ENCODE measurements at places on chromosomes 7 and 10.

DNA sequence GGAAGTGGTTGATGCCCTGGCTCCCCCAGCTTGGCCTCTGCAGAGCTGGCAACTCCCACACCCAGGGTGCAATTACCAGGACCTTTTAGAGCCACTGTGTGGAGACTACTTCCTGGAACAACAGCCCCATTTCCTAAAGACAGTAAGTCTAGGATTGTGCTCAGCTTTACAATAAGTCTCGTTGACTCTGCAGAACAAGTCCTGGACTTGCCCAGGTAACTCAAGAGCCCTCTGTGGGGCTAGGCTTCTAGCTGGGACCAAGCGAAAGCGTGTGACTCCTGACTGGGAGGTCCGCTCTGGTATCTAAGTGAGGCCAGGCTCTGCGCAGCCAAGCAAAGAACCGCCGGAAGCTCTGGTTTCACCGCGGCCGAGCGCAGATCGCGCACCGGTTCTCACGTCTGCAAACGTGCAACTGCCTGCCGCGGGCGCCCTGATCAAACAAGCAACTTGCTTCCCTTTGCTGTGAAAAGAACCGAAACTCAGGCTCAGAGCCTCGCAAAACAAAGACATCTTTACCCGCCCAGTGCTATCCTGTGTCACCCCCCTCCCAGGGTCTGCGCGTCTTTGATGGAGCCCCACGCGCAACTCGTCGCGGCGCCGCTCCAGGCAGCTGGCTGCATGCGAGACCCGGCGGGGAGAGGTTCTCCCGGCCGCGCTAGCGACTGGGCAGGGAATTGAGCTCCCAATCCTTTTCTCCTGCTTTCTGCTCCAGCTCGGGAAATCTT, 4.4 kb upstream of the PDLIM1 start:
- peak; percentile 33 for DNase-seq

DNA sequence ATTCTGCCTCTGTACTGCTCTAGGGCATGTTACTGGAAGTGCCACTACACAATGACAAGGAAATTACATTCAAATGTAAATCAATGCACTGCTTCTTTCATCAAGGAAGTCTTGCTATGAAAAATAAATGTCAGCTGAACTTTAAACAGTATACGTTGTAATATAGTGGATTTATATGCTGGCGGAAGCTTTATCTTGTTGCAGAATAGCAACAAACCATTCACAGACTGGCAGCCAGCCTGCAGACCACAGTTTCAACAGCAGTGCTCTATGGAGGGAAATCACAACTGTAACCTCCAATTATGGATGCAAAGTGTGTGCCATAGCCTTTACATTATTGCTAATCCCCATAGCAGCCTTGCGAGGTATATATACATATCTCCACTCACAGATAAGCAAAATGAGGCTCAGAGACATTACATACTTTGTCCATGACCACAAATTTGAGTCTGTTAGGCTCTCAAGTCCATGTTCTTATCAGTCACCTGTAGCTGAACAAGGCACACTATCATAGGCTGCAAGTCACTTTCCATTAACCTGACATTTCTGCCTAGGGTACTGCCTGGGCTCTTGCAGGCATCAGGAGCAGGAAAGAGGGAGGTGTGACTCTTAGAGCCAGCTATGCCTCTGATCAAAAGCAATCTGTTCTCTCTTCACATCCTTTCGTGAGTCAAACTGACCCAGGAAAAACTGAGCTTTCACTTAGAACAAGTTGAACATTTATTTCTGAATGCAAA, 22.6 kb downstream of the COL28A1 start:
- DNase-seq: no peak

DNA sequence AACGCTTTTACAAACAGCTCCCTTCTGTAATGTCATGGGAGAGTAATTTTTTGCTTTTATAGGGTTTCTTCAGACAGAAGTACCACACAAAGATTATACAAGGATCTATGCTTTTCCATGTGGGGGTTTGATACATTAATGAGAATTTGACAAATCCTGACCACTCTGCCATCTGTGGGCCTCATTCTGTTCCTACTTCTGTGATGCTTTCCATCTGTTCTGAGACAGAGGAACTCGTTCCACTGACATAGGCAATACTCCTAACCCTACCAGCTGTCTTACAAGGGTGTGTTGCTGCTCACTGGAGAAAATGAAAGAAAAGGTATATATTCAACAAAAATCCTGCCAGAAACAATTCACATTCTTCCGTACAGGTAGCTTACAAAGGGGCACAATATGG, 59.4 kb upstream of the NAMPT start:
- no peak for DNase-seq

DNA sequence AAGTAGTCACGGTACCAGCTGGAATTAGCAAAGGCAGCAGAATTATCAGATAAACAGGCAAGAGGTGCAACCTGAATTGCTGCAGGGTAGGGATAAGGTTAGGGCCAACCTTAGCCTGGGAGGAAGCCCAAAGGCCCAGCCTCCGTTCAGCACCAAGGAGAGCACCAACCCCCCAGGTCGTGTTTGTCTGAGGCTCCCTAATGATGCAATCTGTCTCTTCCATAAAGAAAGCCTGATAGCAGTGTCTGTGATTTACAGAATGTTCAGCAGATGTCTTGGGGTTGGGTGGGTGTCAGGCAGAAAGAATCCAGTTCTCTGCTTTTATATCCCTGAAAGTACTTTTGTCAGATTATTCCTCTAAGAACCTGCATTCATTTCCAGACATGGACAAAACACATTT, 328.4 kb upstream of the AOAH start:
- DNase-seq: no peak

DNA sequence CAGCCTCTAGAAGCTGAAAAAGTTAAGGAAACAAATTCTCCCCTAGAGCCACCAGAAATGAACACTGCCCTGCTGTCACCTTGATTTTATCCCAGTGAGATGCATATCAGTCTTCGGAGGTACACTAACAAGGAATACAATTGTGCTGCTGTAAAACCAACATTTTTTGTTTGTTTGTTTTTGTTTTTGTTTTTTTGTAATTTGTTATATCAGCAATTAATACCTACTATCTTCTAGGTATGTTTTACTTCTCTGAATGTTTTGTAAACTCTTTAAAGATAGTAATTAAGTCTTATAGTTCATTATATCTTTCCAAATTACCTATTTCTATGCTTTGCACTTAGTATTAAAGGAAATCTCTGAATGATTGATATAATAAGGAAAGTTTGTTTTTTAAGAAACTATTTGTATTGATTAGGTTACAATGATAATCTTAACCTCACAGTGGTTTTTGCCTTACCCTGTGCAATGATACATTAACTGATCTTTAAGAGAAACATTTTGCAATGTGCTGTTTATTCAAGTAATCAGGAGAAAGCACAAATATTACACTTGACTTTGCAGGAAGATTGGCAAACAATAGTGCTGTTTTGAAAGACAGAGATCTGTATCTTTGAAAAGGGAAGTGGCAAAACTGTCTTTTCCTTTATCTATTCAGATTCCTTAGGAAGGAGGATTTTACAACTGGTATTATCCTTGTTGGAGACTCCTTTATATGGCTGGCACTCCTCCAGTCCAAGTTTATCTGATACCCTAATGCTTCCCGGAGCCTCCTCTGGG, 11.3 kb upstream of the HGF start:
- DNase-seq: no peak

DNA sequence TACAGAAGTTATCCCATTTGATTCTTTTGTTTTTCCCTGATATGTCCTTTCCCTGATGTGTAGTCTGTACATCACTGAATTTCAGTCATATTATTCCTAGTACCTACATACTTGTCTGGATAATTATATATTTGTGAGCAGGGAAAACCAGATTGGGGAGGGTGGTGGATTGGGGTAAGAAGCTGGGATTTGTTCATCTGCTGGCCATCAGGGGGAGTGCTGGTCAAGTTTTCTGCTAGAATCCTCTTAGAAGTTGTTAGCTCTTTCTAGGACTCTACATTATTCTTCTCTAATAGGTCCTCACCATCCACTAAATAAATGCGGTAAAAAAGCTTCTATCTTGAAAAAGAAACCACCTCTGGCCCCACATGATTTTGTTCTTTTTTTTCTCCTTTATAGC, 232.7 kb upstream of the TAC1 start:
- no peak for DNase-seq

- no peak for DNase-seq
These were observed 17.5 kb upstream of the NT5C3A start for GRCh38 chr7:33079763-33080690.

DNA sequence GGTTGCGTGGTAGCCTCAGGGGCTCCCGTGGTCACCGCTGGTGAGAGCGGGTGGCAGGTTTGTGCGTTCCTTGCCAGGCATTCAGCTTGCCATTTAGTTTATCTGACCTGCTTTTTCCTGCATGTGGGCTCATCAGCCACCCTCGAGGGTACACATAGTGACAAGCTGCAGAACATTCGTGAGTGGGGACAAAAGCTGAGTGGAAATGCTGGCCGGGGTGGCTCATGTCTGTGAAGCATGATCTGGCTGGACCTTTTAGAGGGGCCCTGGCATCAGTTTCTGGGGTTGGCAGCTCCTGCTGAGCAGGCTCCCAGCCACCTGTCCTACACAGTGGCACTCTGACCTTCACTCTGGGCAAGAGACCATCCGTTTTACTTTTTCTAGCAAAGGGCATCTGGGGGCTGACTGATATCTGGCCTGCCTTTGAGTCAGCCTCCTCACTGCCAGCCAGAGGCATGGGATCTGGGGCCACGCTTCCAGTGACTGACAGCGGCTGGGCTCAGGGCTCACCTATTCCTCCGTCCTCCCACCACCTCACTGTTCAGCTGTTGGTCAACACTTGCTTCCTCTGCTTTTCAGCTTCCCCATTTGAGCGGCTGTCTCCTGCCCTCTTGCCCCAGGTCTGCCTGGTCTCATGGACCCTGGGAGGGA, 75.0 kb downstream of the LANCL2 start:
- no peak for DNase-seq

GRCh38 chr7:25014756-25015155, 34.8 kb upstream of the OSBPL3 start:
- no peak for DNase-seq

GRCh38 chr10:27391325-27391724, 112.8 kb upstream of the RAB18 start:
- no peak for DNase-seq

DNA sequence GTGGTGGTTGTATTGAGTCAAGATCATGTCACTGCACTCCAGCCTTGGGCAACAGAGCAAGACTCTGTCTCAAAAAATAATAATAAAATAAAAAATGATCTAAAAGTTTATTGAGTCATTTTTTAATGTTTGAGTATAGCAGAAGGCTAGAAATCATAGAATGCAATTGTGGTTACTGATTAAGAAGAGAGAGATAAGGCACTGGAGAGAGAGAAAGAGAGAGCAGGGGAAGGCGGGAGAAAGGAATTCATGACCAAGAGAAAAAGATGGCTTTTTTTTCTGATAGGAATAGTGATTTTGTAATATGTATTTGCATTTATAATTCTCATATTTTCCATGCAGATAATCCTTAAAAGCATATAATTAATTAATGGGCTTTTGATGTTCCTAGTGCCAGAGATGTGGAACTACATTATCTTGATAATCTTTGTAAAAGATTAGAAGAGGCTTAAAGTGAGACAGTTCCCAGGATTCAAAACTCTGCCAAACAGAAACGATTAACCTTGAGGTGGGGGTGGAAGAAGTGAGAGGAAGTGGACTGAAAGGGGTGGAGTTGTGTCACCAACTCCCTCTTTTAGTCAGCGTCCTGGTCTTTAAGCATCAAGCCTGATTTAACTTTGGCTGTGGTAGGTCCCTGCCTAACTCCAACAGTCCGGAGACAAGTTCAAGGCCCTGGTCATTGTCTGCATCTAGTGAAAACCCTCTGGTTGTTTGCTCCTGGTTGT, 76.2 kb downstream of the CHN2 start:
- DNase-seq: no peak

DNA sequence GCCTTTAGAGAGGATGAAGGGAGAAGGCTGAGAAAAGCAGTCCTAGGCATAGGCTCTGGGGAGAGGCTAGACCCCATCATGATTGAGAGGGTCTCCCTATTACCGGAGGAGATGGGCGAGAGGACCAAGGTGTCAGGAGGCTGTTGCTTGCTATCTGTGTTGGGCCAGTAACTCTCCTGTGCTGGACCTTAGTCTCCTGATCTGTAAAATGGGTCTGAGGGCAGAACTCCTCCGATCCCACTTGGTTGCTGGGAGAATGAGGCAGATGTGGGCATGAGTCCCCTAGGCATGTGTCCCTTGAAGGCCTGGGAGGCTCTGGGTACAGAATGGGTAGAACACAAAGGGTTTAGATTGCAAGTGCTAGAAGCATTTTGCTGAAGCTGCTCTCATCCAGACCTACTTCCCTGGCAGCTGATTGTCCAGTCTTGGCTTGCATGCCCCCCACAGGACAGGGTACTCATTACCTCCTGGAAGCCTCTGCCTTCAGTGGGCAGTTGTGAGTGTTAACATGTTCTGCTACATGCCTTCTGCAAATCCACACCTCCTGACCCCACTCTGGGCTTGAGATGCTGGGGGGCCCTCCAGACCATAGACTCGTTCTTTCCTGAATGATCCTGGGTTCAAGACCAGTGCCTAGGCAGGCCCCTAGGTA, 4.4 kb downstream of the ZMIZ1 start:
- DNase-seq: no peak

- DNase-seq: no peak
These were observed 47.7 kb downstream of the SHOC2 start for GRCh38 chr10:110967009-110967630.

DNA sequence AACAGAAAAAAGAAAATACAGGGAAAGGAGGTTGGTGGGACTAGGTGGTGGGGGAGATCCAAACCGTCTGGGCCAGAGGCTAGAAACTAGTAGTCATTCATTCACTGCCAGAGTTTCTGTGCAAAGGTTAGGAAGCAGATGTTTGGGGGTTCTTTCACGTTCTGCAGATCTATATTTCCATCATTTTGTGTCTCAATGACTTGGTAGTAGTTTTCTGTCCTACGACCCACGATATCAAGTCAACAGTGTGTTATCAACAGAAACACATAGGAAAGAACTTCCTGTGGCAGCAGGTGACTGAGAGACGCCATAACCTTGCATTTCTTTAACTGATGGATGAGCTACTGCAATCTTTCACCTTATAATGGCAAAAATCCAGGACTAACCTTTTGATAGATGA, 1.8 kb downstream of the CEP55 start:
- DNase-seq: no peak

- DNase-seq: no peak
These were observed 62.1 kb upstream of the ZNF746 start for GRCh38 chr7:149559711-149560110.

- no peak for DNase-seq
These were observed 25.0 kb upstream of the PCBD1 start for GRCh38 chr10:70913191-70913892.

DNA sequence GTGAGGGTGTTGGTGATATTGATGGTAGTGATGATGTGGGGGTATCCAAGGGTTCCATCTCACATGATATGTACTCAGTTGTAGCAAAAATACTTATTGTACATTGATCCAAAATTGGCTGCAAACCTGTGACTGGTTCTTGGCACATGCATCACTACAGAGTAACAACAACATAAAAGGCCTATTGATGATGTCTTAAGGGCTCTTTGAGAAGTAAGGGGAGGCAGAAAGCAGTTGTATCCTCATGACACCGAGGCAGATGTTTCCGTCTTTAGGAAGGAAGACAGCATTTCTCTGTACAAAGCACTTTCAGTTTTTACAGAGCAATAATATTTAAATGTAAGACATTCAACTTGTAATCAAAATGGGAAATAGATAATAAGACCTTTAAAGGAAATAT, 34.5 kb downstream of the NRG3 start:
- DNase-seq: no peak
